ENCODE measurements at places on chromosomes 5 and 9. TPM values are rescaled to one million over a fixed set of nuclear protein-coding genes. Genes with fewer than 3 reads are reported as not detected.

- DNase-seq, result no peak
Measured at GRCh38 chr5:53545744-53546143, 14.7 kb upstream of the NDUFS4 start.

DNA sequence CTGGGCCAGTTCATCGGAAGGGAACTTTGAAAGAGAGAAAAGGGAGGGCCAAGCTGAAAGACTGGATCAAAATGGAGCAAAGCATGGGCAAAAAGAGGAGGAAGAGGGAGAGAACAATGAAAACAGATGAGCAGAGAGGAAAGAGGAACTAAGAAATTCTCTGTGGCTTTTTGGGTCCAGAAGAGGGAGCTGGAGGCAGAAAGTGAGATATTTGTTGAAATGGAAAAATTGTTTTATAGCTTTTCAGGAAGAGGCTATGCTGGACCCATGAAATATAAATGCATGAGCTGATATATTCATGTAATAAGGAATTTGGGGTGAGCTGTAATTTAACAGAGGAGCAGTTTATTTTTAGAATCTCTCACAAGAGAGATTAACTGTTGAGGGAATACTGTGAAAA is 457.3 kb downstream of the DMAC1 start:
- DNase-seq, result no peak

- DNase-seq, result no peak
Measured at GRCh38 chr9:136011703-136012496, 50.7 kb upstream of the UBAC1 start.

CNTNAP3B gene
- total RNA-seq, result not detected

Measured in CD8-positive, alpha-beta memory T cell (primary cell).